ENCODE measurements at places on chromosomes 5 and 9.

DNA sequence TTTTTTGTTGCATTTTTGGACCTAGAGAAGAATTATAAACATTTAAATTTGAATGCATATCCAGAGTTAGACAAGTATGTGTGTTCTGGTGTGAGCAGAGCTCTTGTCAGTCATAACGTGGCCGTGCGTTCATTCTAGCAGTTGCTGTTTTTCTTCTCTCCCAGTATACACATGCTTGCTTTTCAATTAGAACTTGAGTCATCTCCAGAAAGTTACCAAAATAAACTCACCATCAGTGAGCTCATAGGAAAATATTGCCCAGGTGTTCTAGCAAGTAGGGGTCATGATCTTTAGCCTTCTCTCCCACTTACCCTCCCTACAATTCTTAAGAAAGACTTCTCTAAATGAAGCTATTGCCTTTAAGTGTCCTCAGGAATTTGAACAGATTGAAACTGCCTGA is 247.5 kb upstream of the TUT7 start:
- DNase-seq: no peak

GRCh38 chr9:85941966-85942912 is 1.3 kb downstream of the NAA35 start:
- DNase-seq: no peak

- no peak for DNase-seq
These were observed 185.9 kb downstream of the KIAA0825 start for GRCh38 chr5:94432499-94432898.

DNA sequence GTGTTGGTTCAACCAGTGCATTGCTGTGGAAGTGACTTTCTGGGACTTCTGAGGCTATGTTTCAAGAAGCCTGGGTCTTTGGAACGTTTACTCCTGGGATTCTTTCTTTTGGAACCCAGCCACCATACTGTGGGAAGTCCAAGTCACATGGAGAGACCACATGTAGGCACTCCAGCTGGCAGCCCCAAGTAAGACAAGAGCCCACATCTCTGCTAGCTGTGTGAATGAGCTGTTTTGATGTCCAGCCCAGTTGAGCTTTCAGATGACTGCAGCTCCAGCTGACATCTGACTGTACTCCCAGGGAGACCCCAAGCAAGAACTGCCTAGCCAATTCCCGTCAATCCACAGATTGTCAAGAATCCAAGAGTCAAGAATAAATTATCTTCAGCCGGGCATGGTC is 60.1 kb upstream of the SPATA31D4 start:
- DNase-seq: no peak

DNA sequence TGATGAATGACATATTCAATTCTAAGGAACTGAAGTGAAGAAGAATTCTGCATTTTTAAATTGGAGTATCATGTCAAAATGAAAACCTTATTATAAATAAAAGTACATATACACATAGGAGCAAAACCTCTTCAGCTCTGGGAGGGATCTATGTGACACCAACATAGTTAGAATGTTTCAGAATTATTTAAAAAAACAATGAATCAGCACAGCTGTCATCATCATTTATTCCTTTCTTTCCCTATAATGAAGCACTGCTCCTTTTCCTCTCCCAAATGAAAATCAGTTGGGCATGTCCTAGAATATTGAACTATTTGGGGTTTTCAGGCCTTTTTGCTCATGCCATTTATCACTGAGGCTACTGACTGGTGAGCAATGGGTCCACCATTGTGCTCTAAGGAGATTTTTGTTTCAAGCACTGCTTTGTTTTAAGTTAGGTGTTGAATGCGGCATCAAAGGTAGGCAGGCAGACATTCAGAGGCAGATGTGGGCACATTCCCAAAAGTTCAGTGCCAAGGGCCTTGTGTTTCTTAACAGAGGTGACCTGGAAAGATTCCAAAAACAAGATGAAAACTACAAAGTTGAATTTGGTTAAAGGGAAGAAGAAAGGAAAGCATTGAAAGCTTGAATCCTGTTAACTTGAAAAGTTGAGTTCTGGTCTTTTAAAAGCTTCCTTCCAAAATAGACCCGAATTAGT is 126.4 kb upstream of the ADAMTSL1 start:
- no peak for DNase-seq

DNA sequence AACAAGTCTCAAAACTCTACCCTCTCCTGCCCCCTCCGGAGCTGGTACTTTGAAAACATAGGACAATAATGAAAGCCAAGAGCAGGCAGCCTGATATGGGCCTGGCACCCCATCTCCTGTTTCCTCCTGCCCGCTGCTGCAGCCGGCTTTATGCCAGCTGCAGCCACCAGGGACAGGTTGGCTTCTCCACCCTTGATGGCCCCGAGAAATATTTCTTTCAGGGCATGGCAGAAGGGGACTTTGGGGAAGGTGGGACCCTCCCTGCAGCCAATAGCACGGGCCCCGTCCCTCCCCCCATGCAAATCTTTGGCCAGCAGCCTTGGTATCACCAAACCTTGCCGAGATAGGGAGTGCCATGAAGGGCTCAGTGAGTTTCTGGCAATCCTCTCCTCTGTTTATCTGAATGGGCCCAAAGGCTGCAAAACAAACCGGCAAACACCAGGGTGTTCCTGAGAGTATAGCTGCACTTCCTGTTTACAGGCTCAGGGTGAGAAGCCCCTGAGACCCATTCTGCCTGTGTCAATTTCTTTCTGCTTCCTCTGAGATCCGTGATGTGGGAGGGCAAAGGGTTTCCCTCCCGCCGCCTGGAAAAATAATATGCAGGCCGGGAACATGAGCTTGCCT is 73.4 kb upstream of the BOD1 start:
- no peak for DNase-seq

GRCh38 chr5:80125962-80126480 is 90.9 kb downstream of the THBS4 start:
- peak; percentile 34 for DNase-seq

DNA sequence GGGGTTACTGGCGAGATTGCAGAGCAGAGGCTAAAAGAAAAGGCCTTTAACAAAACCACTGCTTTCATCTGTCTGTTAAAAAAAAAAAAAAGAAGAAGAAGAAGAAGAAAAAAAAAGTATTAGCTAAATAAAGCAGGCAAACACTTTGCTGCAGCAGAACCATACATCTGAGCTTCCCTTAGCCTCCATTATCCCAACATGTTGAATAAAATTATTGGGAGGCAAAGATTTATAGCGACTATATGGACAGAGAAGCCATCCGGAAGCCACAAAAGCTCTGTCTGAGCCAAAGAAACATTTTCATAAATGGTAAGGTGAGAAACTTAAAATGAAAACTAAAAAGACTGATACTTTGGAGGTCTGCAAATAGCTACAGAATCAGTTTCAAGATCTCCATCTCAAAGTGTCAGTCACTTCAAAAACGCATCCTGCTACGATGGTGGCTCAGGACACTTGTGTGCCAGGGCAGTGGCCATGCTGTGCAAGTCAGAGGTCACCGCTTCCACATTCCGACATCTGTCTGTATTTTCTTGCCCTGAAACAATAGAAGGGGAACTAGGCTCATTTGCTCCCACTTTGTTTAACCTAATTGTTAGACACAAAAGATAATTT is 9.6 kb downstream of the EFNA5 start:
- no peak for DNase-seq

DNA sequence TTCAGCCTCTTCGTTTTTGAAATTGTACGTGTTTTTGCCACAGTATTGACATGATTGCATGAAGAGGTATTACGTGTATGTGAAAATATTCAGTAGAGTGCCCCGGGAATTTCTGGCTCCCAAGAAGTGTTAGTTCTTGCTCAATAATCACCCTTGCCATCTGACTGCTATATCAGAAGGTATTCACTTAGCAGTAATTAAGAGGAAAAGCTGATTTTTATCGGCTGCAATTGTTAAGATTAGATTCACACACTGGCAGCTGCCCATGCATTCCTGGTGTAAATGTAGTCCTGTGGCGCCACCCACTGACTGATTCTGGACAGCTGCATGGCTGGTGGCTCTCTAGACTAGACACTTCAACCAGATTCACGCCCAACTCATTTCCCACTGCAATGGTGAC is 440.1 kb upstream of the ADAMTS16 start:
- peak; percentile 11 for DNase-seq

GRCh38 chr5:132413567-132413966 is 44.1 kb downstream of the SLC22A5 start:
- DNase-seq: no peak

GRCh38 chr9:89497978-89498851 is at the start of gene SEMA4D:
TSS of gene SEMA4D (minus strand) at chr9:89498113. CDS start at chr9:89405456, 92,657 bp downstream.
- DNase-seq: no peak

- DNase-seq: peak; percentile 7
These were observed 647 bp downstream of the PDE8B start for GRCh38 chr5:77210964-77211690.

All from stimulated activated naive CD8-positive, alpha-beta T cell treated with anti-CD3 and anti-CD28 coated beads, Interleukin-15, amount 100 ng/mL, for 72 hours (primary cell).